Effector memory CD8-positive, alpha-beta T cell (primary cell): ENCODE measurements at places on chromosomes 1 and 21.

- no peak for DNase-seq
Observed at GRCh38 chr1:188670837-188671236, 1806.8 kb downstream of the BRINP3 start.

DNA sequence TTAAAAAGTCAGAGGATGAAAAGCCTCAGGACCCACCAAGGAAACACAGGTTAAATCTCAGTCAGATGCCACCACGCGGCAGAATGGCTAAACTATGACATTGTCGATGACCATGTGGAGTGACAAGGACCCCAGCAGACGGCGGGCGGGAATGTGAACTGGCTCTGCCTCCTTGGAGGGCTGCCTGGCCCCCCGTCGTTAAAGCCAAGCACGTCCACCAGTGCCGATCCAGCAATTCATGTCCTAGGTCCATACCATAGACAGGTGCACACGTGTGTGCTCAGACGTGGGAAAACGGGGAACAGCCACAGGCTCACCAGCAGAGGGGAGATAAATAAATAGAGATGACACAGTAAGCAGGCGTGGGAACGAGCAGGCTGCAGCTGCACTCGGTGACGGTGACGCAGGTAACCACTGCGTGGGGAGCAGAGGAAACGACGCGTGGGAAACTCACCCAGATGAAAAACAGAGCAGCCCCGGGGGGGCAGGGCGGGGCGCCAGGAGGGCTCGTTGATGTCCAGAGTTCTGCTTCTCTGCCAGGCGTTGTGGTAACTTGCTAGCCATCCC lies 28.3 kb upstream of the PCBP3 start:
- DNase-seq: peak; percentile 83

GRCh38 chr1:2032737-2033136 lies 13.6 kb downstream of the GABRD start:
- no peak for DNase-seq

GRCh38 chr1:98516306-98516705 lies 145.2 kb upstream of the SNX7 start:
- DNase-seq: no peak

DNA sequence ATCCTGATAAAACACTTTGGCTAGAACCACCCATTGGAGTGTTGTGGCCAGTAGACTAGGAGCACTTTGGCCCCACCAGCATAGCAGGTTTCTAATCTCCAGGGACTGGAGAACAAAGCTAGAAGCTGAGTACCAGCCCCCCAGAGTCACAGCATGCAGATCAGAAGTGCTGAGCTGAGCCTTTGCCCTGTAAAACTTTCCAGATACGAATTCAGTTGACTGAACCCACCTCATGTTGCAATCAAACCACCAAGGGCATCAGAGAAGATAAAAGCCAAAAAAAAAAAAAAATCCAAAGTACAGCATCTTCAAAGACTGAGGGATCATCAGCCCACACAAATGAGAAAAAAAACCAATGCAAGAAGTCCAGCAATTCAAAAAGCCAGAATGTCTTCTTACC lies 8.7 kb upstream of the CD53 start:
- DNase-seq: no peak

GRCh38 chr1:98021126-98021525 lies 100.3 kb upstream of the DPYD start:
- no peak for DNase-seq

DNA sequence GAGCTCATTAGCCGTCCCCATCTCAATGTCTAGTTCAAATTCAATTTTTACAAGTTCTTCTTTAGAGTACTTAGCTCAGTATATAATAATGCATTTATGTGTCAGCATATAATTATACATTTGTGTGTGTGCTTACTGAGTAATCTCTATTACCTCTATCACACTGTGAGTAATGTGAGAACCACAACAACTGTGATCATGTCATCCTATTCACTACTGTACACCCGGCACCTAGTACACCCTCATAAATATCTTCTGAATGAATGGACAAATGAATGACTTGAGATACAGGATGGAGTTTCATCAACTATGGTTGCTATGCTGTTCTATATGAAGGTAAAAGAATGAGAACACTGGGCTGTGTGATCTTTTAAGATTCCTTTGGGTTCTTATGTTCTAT lies 124.0 kb downstream of the GPATCH2 start:
- no peak for DNase-seq

GRCh38 chr1:41383094-41383852 lies 22.0 kb downstream of the FOXO6 start:
- no peak for DNase-seq

- no peak for DNase-seq
Observed at GRCh38 chr1:92968138-92969032, 7.1 kb upstream of the DIPK1A start.

DNA sequence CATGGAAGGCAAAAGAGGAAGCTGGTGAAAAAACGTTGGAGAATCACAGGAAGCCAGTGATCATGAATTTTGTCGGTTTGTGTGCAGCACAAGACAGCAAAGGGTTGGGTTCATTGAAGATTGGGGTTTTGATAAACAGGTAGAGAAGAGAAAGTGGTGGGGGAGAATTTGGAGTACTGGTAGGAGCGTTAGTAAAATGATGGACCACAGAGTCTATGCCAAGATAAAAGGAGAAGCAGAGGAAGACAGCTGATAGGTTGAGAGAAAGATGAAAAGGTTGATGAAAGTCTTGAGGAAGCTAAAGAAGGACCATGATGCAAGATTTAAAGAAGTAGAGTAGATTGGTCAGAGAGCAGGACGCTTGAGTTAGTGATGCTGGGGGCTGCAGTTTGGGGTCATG lies 156.8 kb upstream of the POU3F1 start:
- no peak for DNase-seq

DNA sequence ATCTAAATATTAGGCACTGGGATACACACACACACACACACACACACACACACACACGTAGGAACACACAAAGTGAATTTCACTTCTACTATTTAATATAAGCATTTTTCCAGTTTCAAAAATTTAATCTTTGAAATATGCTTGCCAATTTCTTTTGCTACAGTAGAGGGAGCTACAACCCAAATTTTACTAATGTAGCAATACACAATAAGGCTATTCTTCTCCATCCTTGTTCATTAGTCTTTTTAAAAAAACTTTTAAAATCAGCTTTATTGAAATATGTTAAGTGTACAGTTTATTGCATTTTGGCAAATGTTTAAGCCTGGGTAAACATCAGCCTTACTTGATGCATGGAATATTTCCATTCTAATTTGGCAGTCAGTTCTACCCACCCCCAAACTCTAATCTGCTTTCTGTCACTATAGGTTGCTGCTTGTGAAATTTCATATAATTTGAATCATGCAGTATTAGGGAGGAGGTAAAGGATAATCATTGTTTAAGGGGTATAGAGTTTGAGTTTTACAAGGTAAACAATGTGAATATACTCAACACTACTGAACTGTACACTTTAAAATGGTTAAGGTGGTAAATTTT lies 93.0 kb upstream of the TENT5C start:
- no peak for DNase-seq

- no peak for DNase-seq
Observed at GRCh38 chr1:173113015-173113741, 62.4 kb upstream of the TNFSF18 start.

GRCh38 chr1:101847626-101848025 lies 149.1 kb downstream of the OLFM3 start:
- no peak for DNase-seq

GRCh38 chr1:219882096-219882495 lies 46.3 kb downstream of the SLC30A10 start:
- DNase-seq: no peak

DNA sequence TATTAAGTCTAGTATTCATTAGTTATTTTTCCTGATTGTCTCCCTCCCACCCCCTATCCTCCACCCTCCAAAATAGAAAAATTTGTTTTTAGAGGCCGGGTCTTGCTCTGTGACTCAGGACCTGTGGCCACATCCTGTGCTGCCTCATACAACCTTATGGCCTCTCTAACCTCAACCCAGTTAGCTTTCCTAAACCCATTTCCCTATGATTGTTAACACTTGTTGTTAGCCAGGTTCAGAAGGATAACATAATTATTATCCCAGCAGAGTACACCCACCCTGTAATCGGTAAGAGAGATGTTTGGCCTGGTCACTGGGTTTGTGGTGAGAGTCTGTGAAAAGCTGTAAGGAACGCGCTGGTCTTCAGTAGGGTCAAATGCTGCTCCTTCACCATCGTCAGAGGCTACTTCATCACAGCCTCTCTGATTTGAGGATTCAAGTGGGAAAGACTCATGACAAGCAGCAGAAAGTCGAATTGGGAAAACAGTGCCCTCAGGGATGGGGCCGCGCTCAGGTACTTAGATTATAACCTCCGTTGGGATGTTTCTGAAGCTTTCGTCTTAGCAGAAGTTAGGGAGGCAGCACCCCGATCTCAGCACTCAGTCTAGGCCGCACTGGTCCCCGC lies 35.9 kb upstream of the HMGN1 start:
- no peak for DNase-seq

- no peak for DNase-seq
Observed at GRCh38 chr1:10646347-10646861, 150.0 kb downstream of the CASZ1 start.

DNA sequence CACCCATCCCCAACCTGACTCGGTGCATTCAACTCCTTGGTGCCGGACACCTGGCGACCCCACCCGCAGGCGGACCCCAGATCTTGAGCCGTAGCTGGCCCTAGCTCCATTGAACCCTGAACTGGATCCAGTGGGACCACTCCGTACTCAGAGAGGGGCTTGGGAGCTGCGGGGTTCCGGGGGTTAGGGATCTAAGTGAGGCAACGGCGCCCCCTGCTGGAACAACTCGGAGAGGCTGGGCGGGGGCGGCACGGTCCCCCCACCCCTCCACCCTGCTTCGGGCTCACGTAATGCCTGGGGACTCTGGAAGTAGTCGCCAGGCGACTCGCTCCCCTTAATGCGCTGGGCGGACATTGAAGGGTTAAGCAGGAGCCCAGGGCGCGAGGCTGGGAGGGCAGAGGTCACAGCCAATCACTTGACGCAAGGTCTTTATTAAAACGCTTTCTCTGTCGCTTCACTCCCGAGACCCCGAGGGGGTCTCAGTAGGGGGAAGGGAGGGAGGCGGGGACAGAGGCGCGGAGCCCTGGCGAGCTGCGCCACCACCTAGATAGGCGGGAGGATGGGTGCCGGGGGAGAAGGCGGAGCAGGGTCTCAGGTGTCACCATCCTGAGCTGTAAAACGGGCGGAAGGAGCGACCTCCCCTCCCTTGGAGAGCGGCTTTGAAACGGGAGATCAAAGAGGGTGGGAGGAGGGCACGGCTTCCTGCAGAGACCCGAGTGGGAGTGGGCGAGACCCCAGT lies 704 bp upstream of the CRABP2 start:
- DNase-seq: peak; percentile 64

DNA sequence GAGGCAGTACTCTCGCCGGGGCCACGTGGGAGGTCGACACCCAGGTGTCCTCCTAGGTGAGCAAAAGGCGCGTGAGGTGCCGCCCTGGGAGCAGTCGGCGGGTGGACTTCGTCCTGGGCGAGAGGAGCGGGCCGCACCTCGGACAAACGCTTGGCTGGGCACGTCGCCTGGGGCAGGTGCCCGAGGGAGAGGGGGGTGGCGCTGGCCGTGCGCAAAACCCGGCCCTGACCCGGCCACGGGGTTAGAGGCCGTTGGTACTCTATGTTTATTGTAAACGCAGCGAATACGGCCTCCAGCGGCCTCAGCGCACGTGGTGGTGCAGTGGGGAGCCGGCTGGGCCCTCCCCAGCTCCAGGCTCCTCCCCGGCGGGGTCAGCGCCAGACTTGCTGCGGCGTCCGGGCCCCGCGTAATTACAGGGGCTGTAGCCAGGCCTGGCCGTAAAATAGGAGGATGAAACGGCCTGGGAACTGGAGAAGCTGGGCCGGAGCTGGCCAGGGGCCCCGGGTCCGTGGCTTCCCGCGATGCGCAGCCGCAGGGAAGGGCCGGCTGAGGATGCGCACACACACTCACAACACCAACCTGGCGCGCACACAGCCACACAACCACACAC lies 1.6 kb upstream of the EFNA1 start:
- no peak for DNase-seq

GRCh38 chr1:43803646-43804045 lies 96.3 kb downstream of the ST3GAL3 start:
- no peak for DNase-seq

GRCh38 chr1:169044296-169044695 lies 62.2 kb upstream of the ATP1B1 start:
- peak; percentile 23 for DNase-seq

DNA sequence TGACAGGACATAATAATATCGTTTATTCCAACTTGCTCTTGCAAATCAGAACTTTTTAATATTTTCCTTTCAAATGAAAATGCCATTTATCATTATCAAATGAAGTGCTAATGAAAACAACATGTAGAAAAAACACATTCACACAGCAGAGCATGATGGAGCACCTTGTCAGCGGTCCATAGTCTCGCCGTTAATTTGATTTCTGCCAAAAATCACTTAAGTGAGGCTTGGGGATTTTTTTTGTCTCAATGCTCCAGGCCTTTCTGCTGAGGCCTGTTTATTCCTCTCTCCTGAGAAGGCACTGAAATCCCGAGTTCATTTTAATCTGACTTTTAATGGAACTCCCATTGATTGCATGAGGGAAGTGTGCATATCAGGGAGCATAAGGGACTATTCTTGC lies 122.5 kb downstream of the ELAVL4 start:
- no peak for DNase-seq

- no peak for DNase-seq
Observed at GRCh38 chr1:211320980-211321379, 5.7 kb upstream of the TRAF5 start.
